ENCODE measurements at places on chromosomes 6 and 20. TPM values are rescaled to one million over a fixed set of nuclear protein-coding genes. Genes with fewer than 3 reads are reported as not detected.

GRCh38 chr20:49882171-49882970 lies 33.0 kb downstream of the SPATA2 start:
- DNase-seq = no peak

- DNase-seq = peak; percentile 63
Observed at GRCh38 chr20:59515013-59515905, 89.1 kb upstream of the PHACTR3 start.

DNA sequence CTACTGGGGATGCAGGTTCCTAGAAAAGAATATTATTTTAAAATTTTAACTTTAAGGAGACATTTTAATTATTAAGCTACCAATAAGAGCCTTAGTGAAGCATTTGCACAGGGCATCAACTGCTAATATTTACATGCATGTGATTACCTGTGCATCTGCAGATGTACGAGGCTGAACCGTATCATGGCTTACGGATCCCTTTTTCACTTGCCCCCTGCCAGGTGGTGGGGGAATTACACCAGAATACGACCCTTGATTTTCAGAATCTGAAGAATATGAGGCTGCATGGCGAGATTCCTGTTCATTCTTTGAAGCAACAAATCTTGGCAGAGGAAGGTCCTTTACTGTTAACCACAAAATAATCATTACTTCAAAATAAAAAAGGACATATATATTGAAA lies 42.7 kb downstream of the REPS1 start:
- no peak for DNase-seq

Gene TOX2
- total RNA-seq = 0.63 TPM

- no peak for DNase-seq
Observed at GRCh38 chr20:51437182-51437924, 105.2 kb downstream of the NFATC2 start.

GRCh38 chr6:149363154-149363553 lies 36.9 kb upstream of the SUMO4 start:
- no peak for DNase-seq

GRCh38 chr20:13006825-13007224 lies 1.9 kb upstream of the SPTLC3 start:
- DNase-seq = no peak

Gene ENPP4
- total RNA-seq = 36.0 TPM

GRCh38 chr6:139449611-139450000 lies 75.2 kb upstream of the CITED2 start:
- DNase-seq = no peak

DNA sequence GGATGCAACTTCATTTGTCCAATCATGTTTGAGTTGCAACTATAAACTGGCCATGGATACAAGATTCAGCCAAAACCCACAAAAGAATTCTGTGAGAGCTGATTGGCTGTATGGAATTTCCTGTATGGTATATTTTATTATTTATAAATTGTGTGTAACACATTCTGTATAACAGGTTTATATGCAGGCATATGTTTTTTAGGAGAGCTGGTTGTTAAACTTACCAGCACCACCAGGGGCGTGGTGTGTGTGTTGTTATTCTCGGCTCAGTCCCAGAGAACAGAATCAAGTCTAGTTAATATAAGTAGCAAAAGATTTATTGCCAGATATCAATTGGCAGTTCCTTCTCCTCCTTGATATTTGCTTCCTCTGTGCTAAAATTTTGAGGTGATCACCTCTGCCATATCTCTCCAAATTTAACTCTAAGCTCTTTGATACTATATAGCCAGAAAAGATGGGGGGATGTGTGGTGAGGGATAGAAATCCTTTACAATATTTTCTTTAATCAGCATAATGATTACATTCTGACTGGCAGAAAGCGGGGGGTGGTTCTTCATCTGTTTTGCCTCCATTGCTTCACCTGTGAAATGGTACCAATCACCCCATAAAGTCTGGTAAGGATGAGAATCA lies 22.9 kb downstream of the CNBD2 start:
- no peak for DNase-seq

Gene HLA-G
- total RNA-seq = not detected

- DNase-seq = no peak
Observed at GRCh38 chr6:131936156-131936555, 15.0 kb downstream of the CCN2 start.

DNA sequence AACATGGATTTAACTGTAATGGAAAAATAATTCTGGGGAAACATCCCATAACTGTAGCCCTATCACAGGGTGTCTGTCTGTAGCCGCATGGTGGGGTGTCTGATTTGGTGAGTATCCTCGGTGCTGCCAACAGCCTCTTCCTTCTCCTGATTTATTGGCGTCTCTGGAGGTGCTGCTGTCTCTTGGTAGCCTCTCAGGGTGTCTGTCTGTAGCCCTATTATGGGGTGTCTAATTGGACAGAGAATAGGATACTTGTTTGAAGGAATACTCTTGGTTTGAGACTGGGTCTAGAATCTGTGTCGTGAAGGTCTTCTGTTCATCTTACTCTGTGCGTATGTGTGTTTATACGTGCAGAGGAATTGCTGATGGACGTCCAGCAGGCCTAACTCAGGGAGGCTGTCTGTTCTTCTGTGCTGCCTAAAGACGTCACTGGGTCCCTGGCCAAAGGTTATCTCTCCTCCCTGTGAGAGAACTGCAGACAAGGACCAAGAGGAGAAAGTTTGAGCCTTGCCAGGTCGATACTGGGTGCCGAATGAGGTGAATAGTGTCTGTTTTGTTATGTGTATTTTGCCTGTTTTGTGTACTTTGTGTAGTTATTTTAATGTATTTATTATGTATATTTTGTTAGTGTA lies 18.9 kb upstream of the AGPAT4 start:
- DNase-seq = no peak

- DNase-seq = no peak
Observed at GRCh38 chr6:125477156-125477555, 175.4 kb upstream of the HDDC2 start.

Gene ANKRD66
- total RNA-seq = not detected

DNA sequence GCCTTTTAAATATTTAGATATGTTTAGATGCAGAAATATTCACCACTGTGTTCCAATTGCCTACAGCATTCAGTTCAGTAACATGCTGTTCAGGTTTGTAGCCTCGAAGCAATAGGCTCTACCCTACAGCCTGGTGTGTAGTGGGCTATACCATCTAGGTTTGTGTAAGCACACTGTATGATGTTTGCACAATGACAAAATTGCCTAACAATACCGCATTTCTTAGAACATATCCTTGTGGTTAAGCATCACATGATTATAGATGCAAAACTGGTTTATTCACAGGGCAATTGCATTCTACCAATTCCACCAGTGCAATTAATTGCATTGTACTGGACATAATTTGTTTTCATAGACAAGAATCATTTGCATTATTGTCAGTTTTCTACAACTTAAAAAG lies 7.9 kb upstream of the SLC22A16 start:
- no peak for DNase-seq

DNA sequence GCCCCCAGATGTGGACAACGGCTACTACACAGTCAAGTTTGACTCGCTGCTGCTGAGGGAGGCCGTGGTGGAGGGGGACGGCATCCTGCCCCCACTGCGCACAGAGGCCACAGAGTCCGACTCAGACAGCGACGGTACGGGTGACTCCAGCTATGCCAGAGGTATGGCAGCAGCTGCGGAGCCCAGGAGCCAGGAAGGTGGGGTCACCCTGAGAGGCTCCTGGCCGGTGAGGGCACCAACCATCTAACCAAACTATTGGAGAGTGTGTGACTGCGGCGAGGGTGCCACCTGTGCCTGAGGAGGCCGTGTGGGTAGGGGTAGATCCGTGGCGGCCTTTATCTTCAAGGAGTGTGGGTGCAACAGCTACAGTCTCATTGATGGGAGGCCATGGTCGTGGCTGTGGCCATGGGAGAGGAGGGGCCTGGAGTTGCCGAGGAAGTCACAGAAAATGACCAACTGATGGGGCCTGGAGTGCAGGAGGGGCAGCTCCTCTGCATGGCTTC lies 2.8 kb upstream of the LIME1 start:
- DNase-seq = no peak

DNA sequence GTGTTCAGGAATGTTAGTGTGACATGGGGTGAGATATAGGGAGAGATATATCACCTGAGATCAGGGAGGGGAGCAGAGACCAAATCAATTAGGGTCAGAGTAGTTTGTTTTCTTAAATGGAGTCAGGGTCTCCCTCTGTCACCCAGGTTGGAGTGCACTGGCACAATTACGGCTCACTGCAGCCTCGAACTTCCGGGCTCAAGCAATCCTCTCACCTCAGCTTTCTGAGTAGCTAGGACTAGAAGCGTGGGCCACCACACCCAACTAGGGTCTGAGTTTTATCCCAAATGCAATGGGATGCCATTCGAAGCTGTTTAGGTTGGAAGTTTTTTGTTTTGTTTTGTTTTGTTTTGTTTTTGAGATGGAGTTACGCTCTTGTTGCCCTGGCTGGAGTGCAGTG lies 3.1 kb upstream of the NCOA3 start:
- no peak for DNase-seq

Gene OR2B6
- total RNA-seq = not detected

DNA sequence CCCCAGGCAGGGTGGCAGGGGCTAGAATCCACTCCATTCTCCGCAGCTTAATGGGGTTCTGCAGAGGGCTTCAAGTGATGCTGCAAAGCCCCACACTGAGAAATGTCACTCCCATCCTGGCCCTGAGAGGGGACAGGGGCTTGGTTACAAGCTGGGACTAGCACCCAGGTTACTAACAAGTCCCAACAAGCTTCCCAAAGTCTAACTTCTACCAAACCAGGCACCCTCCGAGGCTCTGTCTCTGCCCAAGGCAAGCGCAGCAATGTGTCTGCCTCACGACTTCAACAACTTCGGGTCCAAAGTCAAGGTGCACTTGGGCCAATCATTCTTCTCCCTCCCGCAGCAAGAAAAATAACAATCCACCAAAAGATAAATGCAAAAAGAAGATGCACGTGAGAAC lies 45.6 kb downstream of the NFATC2 start:
- no peak for DNase-seq

DNA sequence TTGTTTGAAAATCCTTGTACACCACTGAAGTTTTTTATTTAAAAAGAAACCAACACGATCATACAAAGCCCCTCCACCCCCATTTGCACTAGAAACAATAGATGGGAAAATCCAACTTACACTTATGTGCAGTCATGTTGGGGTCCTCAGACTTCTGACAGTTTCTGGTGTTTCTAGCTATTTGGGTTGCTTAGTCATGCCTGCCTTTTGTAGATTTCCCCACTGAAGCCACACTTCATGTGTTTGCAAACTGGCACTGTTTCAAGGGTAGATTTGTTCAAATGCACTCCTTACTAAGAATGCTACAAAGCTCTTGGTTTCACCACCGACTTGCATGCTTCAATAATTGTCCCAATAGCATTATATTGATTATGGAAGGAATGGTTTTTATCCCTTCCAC lies 1.5 kb downstream of the SH3BGRL2 start:
- no peak for DNase-seq

Gene HMGCLL1
- 0.94 TPM for total RNA-seq

Gene FAXC
- not detected for total RNA-seq

DNA sequence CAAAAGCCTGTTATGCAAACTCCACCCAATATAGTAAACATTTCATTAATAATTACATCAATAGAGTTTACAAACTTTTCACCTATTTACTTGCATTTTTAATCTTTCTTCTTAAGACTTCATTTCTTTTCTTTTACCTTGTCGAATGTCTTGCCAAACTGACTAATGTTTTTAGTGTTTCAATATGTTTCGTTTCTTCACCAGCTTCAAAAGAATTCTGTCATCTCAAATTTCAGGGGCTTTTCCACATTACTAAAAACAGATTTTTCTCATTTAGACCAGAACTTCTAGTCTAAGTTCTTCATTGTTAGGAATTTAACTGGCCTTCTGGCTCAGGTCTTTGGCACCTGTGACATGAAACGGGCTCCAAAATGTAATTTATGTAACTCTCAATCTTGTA lies 196.5 kb downstream of the ARHGAP18 start:
- no peak for DNase-seq

Gene FOXS1
- total RNA-seq = 1.9 TPM

Gene CFAP61
- total RNA-seq = 1.0 TPM

- DNase-seq = no peak
Observed at GRCh38 chr6:165571068-165571682, 91.9 kb downstream of the PDE10A start.

DNA sequence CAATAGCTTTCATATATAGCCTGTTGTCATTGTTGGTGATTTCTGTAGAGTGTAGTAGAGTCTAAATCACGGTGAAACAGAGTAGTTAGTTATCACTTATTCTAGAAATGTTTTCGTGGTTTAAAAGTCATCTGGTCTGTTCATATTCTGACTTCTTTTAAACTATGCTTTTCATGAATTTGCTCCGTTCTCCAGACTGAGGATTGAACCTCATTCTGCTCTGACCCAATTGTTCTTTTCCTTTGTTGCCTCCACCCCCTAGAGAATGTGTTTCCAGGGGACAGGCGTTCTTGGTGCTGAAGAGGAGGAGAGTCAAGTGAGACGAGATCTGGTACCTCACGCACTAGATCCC lies 748 bp upstream of the ZNF292 start:
- DNase-seq = no peak

Gene SNRNP48
- 9.6 TPM for total RNA-seq

DNA sequence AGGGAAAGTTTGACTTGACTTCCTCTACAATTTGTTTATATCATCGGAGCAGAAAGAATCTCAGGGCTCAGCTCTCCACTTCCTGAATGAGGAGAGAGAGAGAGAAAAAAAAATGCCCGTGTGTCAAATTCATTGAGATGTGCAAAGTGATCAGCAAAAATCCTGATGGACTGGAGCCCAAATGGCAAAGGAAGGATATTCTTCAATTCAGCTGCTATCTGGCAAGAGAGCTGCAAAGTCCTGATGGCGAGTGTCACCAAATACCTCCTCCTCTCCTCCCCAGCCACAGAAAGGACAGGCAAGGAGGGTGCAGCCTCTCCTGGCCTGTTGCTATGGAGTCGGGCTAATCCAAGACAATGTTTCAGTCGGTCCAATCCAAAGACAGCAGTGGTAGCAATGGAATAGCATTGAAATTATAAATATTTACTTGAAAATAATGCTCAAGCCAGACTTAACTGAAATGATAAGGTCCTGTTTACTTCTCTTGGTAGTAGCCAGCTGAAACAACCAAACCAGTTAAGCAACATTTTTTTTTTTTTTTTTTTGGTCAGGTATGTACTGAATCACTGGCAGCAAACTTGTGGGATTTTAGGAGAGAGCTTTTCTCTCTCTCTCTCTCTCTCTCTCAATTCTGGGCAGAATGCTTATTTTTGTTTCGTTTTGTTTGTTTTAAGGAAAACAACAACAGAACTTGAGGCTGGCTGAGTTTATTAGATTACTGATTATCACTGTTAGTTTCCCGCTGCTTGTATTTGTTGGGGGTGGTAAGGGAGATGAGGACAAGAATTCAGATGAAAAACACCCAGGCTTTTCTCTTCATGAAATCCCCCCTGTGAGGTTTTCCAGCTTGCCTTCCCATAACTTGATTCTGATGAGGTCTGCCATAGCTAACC lies 204.2 kb downstream of the BCAS1 start:
- no peak for DNase-seq

Data from right atrium auricular region (tissue), 2 donors.